ENCODE measurements at places on chromosomes 7 and 10.

- DNase-seq: no peak
Observed at GRCh38 chr7:111813306-111813705, 251.0 kb upstream of the IMMP2L start.

DNA sequence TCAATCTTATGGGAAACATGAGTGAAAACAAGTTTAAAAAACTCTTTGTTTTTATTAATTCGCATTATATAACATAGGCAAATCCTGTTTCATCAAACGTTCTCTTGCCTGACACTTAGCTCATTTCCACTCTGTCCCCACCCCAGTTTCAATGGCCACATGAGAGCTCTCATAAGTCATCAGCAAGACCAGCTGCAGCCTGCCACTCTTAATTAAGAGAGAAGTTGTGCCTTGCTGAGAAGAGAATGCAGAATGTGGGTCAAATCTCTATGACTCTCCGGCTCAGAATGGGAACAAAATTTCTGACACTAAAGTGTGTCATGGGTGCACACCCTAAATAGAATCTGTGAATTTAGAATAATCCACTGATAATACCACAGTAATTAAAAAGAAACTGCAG is 39.6 kb downstream of the ASAH2 start:
- DNase-seq: no peak

- no peak for DNase-seq
Observed at GRCh38 chr10:13019280-13019679, 17.8 kb upstream of the CCDC3 start.

- DNase-seq: no peak
Observed at GRCh38 chr10:23172429-23173213, 19.5 kb upstream of the PTF1A start.

DNA sequence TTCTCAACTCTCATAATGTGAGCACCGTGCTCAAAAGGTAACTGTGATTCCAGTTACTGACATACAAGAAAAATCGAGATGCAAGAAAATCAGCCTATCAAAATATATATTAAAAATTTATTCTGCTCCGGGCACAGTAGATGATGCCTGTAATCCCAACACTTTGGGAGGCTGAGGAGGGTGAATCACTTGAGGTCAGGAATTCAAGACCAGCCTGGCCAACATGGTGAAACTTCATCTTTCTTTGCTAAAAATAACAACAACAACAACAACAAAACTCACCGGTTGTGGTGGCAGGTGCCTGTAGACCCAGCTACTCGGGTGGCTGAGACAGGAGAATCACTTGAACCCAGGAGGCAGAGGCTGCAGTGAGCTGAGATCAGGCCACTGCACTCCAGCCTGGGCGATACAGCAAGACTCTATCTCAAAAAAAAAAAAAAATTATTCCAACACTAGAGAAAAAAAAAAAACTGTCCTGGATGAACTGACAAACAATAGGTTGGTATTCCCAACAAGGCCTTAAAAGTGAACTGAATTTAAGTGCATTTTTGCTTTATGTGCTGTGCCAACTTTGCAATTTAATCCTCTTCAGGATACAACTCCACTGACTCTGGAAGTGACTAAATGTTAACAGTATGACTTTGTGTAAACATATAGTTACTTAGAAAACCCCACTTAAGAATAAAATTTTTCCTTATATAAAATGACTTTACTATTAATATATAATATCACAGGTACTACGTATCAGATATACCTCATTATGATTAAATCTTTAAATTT is 51.1 kb downstream of the JMJD1C start:
- DNase-seq: no peak

All from stimulated activated CD8-positive, alpha-beta memory T cell treated with anti-CD3 and anti-CD28 coated beads, Interleukin-7, amount 100 ng/mL, for 1 hour (primary cell).